A172 (cell line): ENCODE measurements at places on chromosomes 6 and 20.

GRCh38 chr6:65398851-65399250 lies 308.2 kb downstream of the EYS start:
- no peak for DNase-seq

DNA sequence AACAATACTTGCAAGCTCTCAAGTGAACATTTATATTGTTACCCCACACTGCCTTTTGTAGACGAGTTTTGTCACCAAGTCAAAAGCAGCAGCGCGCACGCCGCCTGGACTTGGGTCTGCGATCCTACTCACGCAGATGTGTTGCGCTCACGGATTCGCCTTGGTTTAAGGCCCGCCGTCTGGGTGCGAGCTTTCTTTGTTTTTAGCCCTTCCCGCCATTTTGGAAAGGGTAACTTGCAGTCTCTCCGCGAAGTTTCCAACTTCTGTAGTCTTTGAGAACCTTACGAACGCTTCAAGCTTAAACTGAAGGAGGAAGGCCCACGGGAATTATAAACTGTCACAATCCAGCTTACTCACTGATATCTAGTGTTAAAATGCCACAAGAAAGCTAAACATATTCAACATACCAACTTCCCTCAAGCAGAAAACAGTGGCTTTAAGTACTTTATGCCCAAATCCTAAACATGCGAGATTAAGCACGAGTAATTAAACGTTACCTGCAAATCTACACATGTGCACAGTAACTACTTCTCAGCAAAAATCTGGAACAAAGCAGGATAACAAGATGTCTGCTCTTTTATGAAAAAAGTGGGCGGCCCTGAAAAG lies 80.4 kb upstream of the BTN3A2 start:
- peak; percentile 30 for DNase-seq

DNA sequence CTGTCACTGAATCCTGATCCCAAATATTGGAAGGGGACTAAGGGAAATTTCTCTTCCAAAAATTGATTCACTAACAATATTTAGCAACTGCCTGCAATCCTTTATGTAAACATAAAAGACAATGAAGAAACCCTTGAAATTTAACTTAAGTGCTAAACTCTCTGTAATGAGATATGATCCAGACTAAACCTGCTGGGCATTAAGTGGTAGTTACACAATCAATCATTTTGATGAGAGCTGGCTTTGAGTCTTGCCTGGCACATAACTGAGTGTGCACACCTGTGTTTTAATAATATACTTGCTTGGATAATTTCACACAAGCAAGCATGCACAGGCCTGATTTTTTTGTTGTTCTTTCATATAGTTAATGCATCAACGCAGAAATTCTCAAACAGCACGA lies 9.8 kb upstream of the ZFP64 start:
- DNase-seq = no peak

GRCh38 chr20:44395461-44396340 lies 40.2 kb downstream of the HNF4A start:
- DNase-seq = no peak

DNA sequence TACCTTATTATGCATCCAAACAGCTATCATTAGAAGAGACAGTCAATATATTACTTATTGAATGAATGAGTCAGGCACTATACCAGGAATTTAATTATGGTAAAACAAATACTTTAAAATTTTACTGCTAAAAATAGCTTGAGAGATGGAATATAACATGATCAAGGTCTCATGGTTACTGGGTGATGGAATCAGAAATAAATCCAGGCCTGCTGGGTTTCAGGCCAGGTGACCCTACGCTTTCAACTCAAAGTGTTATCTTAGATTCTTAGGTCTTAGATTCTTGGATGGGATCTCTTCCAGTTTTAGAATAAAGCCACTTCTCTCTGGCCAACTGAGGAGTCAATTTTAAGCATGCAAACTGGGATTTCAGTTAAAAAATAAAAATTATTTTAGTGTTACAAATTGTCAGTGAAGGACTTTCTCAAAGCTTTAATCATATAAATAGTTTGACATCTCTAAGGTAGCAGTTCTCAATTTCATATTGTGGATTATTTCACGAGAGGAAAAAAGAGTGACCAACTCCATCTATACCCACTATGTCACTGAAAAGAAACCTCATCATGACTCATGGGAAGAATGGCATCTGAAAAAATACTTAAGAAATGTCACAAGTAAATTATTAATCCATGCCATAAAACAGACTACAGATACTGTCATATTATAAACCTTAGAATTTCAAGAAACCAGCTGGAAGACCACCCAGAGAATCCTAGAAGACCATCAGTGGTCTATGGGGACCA lies 283.4 kb upstream of the RUNX2 start:
- no peak for DNase-seq

DNA sequence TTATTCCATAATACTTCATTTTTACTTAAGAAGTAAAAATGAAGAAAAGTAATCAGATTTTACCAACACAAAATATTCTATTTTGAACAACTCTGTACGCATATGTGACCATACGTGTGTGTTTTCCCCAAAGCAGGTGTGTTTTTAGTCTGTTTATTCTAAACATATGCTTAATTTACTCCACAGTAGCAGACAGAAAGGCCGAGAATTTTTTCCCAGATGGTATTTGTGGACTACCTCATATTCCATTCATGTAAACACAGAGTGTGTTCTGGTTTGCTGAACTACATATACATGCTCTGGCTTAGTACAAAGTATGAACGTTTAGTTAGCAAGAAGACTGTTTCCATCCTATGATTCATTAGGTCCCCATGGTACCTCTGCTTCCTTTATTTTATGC lies 233.3 kb upstream of the RUNX2 start:
- DNase-seq = no peak

- no peak for DNase-seq
These were observed 80.4 kb downstream of the AK9 start for GRCh38 chr6:109610590-109610989.

DNA sequence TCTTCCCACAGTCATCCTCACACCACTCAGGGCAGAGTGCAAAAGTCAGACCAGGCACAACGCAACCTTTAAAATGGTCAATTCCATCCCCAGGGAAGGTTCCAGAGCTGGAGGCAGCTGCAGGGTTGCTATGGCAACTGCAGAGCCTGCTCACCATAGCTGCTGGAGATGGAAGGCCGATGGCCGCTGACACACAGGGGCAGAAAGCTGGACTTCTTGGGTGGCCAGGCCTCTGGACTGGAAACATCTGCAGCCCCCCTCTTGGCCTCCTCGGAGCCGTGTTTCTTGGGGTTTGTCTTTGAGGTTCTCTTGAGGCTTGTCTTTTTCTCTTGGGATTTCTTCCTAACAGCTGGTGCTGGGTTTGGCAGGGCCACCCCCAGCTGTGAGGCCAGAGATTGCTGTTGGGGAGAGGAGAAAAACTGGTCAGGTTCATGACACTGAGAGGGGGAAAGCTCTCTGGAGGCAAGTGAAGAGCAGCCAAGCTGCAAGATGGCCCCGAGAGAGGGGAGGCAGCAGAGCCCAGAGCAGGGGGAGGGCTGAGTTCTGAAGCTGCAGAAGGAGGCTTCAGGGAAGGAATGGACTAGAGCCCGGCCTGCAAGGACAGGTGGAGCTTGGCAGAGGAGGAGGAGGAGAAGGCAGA lies 10.2 kb downstream of the BNIP5 start:
- no peak for DNase-seq

GRCh38 chr6:44342052-44342451 lies 398 bp upstream of the SPATS1 start:
- no peak for DNase-seq

GRCh38 chr20:59438201-59438600 lies 137.8 kb downstream of the EDN3 start:
- no peak for DNase-seq

DNA sequence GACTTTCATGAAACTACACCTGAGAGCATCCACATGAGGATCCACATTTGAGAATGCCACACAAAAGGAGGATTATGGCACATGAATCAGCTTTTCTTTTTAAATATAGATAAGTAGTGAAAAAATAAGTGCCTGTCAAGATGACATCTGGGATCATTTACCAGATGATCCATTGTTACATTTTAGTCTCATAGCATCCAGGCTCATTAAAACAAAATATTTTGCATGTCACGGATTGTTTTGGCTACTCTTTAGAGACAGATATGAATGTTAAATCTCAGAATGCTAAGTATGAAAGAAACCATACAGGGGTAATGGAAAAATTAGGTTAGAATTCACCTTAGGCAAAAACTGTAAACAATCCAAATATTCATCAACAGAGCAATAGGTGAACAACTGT lies 66.7 kb downstream of the MYO6 start:
- no peak for DNase-seq

- no peak for DNase-seq
These were observed 65.6 kb downstream of the ABHD12 start for GRCh38 chr20:25325073-25325472.

DNA sequence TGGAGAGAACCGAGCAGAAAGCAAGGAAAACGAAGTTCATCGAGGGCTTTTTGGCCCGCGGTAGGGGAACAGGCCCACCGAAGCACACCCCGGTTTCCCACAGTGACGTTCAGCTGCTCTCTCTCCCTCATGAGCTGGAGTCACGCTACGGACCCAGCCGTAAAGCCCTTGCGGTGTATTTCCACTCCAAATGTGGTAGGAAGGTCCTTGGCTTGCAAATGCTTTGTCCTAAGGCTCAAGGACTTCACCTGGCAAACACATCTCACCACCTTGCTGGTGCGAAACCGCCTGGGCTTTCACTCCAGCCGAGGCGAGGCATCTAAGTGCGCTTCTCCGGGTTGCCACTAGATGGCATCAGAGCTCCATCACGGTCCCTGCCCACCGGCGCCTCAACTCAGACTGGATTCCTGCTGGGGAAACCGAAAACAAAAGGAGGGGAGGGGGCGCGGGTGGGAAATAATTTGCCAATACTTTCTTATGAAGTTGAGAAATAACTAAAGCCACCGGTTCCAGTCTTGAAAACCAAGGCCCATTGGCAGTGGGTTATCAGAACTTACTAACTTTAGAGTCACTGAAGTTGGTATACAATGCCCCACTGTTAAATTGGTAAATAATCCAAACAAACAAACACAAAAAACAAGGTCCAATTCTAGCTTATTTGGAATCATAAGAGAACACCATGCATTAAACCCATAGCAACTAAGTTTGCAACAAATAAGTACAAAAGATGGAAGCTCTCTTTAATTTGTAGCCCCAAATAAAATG lies 13.4 kb upstream of the FOXC1 start:
- DNase-seq = peak; percentile 52

DNA sequence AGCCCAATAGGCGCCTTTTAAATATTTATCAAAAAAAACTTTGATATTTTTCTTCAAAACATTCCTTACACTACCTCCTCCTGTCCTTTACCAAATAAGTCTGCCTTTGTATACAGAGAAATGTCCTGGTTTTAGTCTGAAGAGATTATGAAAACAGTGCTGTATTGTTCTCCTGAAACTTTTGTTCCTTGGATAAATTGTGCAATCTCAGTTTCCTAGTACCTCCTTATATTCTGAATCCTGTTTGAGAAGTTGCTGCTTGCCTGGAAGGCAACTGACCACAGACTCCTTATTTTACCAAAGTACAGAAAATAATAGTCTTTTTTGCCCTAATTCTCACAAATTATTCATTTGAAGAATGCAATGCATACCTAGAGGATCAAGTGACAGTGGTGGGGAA lies 349.5 kb downstream of the EPHA7 start:
- no peak for DNase-seq

- no peak for DNase-seq
These were observed 37.0 kb downstream of the BMP7 start for GRCh38 chr20:57229490-57229889.

- DNase-seq = peak; percentile 99
These were observed 207.1 kb downstream of the NFATC2 start for GRCh38 chr20:51335329-51335841.

DNA sequence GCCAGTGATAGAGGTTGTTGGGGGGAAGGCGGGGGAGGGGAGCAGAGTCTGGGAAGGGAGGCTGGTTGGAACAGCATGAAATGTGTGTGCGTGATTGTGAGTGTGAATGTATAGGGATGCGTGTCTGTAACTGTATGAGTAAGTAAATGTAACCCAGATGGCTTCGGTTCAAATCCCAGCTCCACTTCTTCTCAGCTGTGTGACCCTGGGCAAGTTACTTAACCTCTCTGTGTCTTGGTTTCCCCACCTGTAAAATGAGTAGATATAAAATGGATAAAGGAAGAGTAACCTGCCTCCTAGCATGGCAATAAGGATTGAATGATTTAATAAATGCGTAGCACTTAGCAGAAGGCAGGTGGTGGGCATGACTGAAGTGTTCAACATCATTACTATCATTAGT lies 24.1 kb downstream of the MAFB start:
- no peak for DNase-seq

DNA sequence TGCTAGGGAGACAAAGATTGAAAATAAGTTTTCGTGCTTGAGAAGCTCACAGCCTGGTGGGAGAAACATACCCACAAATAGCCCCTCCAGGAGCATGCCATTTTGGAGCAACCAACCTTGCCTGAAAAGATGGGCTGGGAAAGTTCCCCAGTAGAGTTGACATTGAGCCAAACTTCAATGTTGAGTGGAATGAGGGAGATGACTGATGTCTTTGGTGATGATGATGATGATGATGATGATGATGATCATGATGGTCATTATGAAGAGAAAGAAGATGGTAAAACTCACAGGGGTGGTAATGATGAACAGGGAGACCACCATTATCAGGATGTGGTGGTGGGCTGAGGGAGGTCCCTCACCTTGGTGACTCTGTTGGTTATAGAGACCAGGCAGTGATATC lies 283.9 kb upstream of the RNF24 start:
- no peak for DNase-seq

DNA sequence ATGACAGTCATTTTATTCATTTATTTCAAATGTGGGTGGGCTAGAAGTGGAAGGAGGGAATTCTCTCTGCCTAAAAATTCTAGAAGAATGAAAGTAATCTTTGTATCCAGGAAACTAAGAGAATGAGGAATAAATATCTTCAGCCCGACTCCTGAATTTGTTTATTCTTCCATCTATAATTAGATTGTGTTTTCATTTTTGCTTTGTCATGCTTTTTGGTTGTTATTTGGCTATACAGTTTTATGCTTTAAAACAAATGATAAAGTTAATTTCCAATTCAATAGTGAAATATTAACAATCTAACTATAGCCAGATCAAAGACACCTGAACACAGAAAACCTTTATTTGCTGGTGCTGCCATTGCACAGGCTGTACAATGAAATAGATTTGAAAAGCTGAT lies 521.3 kb downstream of the KIF16B start:
- no peak for DNase-seq

- DNase-seq = no peak
These were observed 42.2 kb upstream of the CDKAL1 start for GRCh38 chr6:20492099-20492498.

DNA sequence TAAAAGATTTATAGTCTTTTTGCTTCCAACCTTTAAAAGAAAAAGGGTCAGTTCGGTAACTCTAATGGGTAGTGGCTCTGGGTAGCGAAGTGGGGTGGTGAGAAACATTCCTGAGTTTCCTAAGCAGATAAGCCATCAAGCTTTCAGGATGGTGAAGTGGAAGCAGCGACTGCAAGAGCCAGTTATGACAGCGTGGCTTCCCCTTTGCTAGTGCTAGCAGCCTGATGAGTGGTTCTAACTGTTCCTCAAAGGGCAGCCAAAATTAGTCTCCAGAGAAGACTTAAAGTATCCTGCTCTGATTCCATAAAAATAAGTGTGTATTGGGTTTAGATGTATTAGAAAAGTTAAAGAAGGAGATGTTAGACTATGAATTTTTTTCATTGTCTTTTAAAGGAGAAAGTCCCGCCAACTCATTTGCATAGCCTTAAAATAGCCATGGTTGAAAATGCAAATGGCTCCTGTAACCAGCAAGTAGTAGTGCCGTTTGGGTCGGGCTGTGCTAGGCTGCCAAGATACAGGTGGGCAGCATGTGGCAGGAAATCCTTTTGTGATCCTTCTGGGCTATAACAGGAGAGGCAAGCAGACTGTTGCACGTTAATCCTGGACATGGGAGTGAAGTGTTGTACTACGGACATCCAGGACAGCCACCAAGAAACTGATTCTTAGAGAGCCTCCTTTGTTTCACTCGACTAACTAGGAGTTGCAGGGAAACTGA lies 18.0 kb downstream of the ELOVL2 start:
- DNase-seq = peak; percentile 37
